Mesothelial cell of epicardium (in vitro differentiated cells): ENCODE measurements at places on chromosomes 1 and 21. TPM values are rescaled to one million over a fixed set of nuclear protein-coding genes. Genes with fewer than 3 reads are reported as not detected.
A peak's percentile ranks its signal among the peaks of the same experiment; 100 is the strongest.

Gene NT5C1A
- 0.34 TPM in 1 of 3 replicates, not detected in the others for total RNA-seq

Gene ETNK2
- 18.5 to 19.2 TPM (median 18.9 TPM) in 3 replicates for total RNA-seq

Gene TRIM63
- total RNA-seq: 1.4 to 1.9 TPM (median 1.7 TPM) in 3 replicates

Gene VWA1
- total RNA-seq: 57.0 to 59.1 TPM (median 57.7 TPM) in 3 replicates

Gene RUNX3
- total RNA-seq: 0.07 to 0.13 TPM (median 0.07 TPM) in 3 replicates

Gene HEYL
- 5.6 to 5.7 TPM (median 5.6 TPM) in 3 replicates for total RNA-seq

- peaks cover 5% of the 10 kb centered on the region for H3K4me1 ChIP-seq
- peak overlapping the region; percentile 25 for H3K27ac ChIP-seq
- no peaks in the 10 kb centered on the region for H3K27me3 ChIP-seq
- DNase-seq: peak; percentile 95
- no peak overlapping the region for H3K4me3 ChIP-seq
Measured at GRCh38 chr1:33295450-33296081, 25.3 kb downstream of the A3GALT2 start.

DNA sequence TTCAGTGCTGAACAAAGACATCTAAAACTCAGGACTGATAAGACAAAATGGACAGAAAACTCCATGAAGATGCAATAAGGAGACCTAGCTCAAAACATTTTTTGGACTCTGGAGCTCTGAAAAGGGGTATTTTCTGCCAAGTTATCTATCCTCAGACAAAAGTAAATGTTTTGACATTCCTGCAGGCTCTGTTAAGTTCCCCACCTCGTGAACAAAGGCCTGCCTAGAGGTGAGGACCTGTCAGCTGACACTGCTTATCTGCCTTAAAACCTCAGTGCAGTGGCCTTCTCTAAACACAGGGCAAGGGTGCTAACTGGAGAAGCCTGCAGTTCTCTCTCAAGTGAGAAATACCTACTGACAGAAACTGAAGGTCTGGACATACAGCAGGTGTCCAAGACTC, 41.1 kb downstream of the COLGALT2 start:
- H3K36me3 ChIP-seq: peaks cover under 1% of the 10 kb centered on the region
- peaks cover 27% of the 10 kb centered on the region for H3K4me1 ChIP-seq
- no peaks in the 10 kb centered on the region for H3K27me3 ChIP-seq
